ENCODE measurements at places on chromosomes 11 and 22.

DNA sequence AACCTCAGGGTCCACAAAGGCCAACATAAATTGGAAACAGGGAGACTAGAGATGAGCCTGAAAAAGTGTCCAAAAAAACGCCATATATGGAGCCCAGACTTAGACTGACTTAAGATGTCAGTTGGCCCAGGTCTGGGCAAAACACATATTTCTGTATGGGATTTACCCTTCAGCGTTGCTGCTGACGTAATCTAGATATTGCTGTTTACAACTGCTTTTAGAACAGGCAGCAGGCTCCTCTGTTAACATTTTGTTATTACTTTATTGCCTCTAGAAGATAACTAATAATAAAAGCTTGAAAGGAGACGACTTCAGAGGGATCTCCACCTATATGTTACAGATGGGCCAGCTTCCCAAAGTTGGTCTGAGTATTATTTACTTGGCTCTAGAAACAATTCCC lies 8.7 kb downstream of the ME3 start:
- DNase-seq: no peak

DNA sequence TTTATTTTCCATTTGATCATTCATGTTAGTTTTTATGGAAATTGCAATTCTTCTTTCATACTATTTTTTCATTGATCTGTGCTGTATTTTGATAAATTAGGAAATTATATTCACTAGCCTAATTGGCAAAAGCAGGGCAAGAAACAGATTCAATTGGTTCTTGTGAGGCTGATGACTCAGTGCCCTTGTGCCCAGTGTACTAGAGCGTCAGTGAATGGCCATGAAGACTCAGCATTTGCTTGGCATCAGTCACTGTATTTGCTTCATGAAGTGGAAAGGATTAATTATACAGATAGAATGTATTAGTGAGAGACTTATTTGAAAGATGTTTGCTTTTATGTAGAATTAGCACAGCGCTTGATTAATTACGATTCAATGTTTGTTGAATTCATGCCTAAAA lies 31.8 kb downstream of the MRGPRX1 start:
- no peak for DNase-seq

GRCh38 chr11:96055706-96056387 lies 131.9 kb upstream of the MTMR2 start:
- DNase-seq: no peak

GRCh38 chr11:8070417-8071115 lies 10.4 kb upstream of the TUB start:
- DNase-seq: peak; percentile 28

DNA sequence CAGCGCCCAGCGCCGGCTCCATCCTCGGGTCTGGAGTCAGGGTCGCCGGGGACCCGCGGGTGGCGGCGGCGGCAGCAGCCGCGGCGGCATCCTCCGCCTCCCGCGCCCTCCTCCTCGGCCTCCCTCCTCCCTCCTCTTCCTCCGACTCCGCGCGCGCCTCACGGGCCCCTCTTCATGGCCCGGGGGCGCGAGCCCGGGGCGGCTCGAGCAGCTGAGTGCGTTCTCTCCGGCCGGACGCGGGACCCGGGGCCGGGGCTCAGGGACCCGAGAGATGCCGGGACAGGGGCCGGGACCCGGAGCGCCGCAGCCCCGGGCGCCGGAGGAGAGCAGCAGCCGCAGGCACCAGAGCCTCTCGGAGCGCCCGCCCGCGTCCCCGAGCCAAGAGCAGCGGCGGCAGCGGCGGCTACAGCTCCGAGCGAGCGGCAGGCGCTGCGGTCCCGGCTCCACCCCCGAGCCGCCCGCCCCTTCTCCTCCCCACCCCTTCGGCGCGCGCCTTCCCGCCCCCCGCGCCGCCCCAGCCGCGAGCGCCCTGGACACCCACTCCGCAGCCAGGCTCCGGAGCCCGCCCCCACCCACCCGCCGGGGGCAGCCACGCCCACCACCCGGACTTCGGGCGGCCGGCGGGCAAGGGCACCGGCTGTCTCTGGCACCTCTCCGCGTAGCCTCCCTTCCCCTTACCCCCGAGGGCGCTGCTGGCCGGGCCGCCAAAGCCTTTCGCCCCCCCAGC lies at the start of gene CHST1:
Gene CHST1 (minus strand): TSS at position 417 of the 727 bp plus-strand sequence. CDS start 14,699 bp downstream, outside the sequence.
- peak; percentile 48 for DNase-seq

DNA sequence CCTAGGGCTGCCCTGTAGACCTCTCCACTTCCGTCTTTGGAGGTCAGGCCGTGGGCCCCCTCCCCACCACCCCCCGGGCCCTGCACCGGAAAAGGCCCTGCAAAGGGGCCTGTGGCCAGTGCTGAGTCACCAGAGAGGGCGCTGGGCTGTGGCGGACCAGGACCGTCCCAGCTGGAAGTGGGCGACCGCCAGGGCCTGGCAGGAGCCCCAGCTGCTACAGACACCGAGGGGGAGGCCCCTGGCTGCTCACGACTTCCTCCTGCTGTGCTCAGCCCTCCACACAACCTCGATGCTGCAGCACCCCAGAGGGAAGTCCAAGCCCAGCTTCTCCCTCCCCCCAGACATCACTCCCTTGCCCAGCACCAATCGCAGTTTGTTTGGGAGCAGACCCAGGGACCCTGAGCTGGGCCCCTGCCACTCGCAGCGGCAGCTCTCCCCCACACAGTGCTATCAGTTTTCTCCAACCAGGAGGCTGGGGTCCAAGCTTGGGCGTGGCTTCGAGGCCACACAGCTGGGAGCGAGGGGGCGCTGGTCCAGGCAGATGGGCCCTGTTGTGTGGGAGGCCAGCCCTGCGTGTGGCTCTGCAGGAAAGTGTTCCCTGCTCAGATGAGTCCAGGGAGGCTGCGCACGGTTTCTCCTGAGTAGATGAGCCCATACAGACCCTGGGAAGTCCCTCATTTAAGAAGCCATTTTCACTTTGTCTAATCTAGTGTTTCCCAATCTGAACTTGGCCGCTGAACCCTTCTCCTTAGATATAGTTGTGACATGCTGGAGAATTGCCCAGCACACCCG lies 5.6 kb upstream of the SH3BP1 start:
- DNase-seq: peak; percentile 65

- no peak for DNase-seq
These were observed 4.6 kb downstream of the ST3GAL4 start for GRCh38 chr11:126360049-126360446.

- no peak for DNase-seq
These were observed 58.8 kb downstream of the ISX start for GRCh38 chr22:35124691-35125219.

DNA sequence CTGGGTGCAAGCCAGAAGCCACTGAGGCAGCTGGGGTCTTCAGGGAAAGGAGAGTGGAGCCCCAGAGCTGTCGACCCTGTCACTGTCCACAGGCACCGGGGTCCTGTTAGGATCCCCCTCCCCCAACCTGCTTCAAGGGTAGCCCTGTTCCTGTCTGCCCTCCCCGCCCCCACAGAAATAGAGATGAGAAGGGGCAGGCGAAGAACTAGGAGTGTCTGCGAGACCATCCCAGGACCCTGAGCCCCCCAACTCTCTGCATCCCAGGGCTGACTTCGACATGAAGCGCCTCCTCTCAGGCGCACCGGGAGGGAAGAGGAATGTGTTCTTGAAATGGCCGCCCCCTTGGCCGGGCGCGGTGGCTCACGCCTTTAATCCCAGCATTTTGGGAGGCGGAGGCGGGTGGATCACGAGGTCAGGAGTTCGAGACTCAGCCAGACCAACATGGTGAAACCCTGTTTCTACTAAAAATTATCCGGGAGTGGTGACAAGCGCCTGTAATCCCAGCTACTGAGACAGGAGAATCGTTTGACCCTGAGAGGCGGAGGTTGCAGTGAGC lies 607 bp upstream of the ZNF70 start:
- no peak for DNase-seq

- no peak for DNase-seq
These were observed 125.8 kb downstream of the DDX10 start for GRCh38 chr11:108790501-108791299.

DNA sequence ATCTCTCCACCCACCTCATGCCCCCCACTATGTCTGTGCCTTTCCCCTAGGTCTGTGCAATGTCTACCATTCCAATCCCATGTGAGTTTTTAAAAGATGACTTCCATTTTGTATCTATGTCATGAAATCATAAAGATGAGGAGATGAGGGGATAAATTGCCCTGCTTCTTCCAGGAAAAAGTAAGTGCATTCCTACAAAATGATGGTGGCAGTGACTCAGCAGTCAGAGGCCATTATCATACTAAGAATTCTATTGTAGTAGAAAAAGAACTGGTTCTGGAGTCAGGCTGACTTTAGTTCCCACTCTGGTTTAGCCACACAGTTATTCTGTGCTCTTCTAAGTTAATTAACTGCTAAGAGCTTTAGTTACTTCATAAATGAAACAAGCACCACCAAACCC lies 89.6 kb upstream of the API5 start:
- DNase-seq: no peak

DNA sequence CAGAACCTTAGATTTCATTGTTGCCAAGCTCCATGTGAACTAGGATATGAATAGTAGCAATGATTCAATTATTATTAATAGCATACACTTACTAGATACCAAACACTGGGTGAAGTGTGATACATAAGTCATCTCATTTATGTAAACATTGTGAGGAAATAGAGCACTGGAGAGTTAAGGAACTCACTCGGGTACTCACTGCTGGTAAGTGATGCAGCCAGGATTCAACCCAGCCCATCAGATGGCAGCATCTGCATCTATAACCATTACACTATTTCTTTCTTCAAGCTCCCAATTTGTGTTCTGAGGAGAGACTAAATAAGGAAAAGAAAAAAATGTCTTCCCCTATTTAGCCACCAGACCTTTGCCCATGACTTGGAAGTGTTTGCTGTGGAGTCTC lies 10.2 kb upstream of the ALG8 start:
- DNase-seq: no peak

- DNase-seq: no peak
These were observed 83.4 kb downstream of the WNT7B start for GRCh38 chr22:45893516-45893915.

- DNase-seq: no peak
These were observed 57.6 kb downstream of the SMIM38 start for GRCh38 chr11:69213316-69213715.

DNA sequence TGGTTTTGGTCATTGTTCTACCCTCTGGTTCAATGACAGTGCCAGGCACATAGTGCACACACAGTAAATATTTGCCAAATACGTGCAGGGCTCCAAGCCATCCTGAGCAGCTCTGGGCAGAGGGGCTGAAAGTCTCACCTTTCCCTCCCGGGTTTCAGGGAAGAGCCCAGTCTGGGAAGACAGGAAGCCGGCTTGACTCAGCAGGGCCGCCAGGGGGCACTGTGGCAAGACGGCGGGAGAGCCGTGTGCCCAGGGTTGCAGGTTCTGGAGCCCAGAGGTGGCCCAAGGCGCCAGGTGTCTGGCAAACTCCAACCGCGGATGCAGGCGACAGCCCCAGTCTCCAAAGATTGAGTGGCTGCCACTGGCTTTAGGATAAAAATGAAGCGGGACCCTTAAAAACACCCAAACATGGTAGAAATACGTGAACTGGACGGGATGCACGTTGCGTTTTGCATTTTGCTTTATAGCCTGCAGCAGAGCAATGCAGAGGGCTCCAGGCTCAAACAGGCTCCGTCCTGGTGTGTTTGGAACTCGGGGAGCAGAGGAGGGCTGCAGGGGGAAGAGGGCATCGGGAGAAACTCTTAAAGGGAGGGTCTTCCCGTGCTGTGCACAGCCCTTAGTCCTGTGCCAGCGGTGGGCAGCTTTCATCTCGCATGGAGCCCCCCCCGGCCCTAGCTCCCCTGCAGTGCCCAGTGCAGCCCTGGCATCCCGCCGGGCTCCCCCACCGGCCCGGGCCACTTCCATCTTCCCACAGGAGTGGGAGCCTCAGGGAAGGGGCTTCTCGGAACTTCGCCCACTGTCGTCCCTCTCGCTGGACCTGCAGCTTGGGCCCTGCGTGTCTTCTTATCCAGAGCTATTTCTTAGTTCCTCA lies 10.7 kb downstream of the KRTAP5-5 start:
- DNase-seq: peak; percentile 75
